Immature natural killer cell (primary cell): ENCODE measurements at places on chromosomes 3 and 15.

DNA sequence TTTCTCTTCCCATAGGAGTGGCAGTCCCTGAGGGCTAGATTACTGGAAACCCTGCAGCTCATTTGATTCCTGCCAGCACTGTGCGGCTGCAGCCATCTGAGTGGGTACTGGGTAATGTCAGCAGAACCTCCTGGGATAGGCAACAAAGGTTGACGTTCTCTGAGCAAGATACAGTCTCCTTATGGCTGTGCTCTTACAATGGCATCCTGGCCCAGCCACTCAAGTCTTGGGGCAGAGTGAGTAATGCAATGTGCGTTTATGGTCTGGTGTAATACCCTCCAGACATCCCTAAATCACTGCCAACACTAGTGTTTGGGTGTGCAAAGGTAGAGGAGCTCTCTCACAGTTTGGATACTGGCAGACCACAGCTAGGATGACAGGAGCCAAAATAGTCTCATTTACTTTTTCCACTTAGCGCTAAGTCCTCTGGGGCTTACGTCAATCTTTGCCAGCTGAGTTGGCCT is 775.8 kb downstream of the ZNF385D start:
- DNase-seq = no peak

GRCh38 chr3:158671821-158672214 is 630 bp downstream of the LXN start:
- DNase-seq = no peak

DNA sequence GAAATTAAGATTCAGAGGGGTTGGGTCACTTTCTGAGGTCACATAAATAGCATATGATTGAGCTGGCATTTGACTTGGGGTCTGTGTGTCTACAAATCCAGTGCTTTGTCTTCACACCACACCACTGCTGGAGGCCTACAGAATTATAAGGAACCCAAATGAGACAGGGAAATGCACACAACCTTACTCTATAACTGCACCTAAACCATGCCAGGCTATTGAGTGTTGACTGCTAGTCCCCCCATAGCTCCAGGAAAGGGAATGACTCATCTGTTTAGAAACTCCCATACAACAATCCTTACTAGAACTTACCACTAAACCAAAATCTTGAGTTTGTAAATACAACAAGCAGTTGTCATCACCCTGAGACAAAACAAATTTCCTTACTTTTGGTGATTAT is 16.9 kb upstream of the TSC22D2 start:
- no peak for DNase-seq

DNA sequence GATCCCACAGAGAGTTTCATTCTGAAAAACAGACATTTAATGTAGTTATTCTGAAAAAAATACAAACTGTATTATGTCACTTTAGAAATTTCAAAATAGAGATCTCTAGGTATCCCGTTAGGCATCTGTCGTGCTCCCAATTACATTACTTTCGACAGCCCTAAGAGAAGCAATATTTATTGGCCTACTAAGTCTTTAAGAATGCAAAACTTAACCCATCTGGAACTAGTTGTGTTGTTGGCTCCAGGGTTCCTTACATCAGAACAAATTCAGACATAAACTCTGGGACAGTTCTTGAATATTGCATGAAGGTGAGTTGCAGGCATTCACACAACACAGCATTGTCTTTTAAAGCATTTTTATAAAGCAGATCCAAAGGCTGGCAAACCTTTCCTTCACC is 498.4 kb downstream of the FHIT start:
- no peak for DNase-seq

GRCh38 chr15:87135109-87135508 is 1055.4 kb downstream of the AGBL1 start:
- DNase-seq = no peak

- DNase-seq = no peak
Observed at GRCh38 chr3:12232785-12233300, 56.0 kb upstream of the PPARG start.

GRCh38 chr3:187740421-187741399 is 4.6 kb downstream of the BCL6 start:
- peak; percentile 67 for DNase-seq

- no peak for DNase-seq
Observed at GRCh38 chr3:36058404-36059030, 321.8 kb upstream of the STAC start.

DNA sequence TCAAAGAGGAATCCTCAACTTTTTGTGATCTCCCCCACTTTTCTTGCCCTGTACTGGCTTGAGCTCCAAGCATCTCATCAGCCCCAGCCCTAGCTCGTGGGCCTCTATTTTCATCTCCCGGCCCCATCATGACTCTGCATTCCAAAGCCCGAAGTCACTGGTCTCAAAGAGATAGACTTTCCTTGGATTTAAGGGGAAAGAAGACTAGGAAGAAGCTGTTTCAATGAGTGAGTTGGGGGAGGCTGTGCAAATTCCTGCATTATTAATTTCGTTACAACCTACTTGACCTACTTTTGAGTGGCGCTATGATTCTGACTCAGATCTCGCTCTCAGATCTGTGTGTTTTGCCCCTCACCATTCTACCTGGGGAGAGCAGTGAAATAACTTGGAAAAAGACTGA is 266.6 kb upstream of the TBL1XR1 start:
- no peak for DNase-seq

DNA sequence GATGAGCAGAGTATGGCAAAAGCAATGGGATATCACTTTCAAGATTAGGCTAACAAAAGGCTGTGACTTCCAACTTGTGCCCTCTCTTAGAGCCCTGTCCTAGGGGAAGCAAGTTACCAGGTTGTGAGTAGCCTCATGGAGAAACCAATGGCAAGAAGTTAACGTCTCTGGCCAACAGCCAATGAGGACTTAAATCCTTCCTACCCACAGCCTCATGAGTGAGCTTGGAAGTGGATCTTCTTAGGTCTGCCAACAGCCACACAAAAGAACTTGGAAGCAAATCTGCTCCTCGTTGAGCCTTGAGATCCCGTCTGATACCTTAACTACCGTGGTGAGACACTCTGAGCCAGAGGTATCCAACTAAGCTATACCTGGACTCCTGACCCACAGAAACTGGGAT is 5.7 kb downstream of the NME9 start:
- no peak for DNase-seq

- no peak for DNase-seq
Observed at GRCh38 chr3:183635107-183635430, 354 bp upstream of the KLHL24 start.

- no peak for DNase-seq
Observed at GRCh38 chr3:188043891-188044290, 110.1 kb upstream of the LPP start.

DNA sequence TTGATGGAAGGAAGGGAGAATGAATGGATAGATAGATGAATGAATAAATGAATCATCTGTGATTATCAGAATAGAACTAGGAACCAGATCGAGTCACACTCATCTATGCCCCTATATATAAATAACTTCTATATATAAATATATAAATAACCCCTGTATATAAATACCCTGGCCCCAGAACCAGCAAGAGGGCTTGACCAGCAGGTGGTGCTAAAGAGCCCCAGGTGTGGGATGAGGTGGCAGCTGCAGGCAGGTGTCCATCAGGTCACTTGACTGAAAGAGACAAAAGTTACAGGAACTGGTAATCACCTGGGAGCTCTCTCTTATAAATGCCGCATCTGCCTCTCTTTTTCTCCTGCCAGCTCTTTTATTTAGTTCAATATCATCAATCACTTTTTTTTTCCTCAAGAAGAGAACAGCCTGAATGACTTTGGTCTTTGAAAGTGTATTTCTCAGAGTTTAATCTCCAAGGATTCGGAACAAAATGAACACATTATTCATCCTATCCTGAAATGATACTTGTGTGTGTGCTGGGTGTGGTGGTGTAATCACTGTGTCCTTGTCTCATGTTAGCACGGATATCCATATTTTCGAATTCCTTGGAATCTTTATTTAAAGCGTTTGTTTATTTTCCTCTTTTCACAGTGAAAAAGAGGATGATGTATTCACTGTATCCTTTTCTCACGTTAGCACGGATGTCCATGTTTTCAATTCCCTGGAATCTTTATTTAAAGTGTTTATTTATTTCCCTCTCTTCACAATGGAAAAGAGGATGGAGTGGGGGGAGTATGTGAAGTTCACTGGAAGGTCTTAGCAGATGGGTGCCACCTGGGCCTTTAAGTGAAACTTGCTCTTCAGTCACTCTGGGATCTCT is 35.4 kb upstream of the ATG7 start:
- peak; percentile 59 for DNase-seq

- no peak for DNase-seq
Observed at GRCh38 chr3:2484162-2485026, 385.7 kb downstream of the CNTN4 start.

DNA sequence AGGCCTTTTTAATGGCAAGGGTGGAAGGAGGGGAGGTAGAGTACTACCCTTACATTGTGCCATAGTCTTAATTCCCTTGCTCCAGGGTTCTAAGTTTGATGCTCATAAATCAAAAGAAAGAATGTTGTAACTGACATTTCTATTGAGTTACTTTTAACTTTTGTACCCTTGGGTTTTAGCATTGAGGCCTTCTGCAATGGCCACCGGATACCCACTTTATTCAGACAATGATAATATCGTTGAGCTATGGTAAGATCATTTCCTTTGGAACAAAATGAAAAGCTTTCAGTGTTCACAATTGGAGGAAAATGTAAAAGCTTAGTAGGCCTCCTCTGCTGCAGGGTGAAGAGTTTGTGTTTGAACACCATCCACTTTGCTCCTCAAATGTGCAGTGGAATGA is 16.8 kb downstream of the CGNL1 start:
- no peak for DNase-seq

DNA sequence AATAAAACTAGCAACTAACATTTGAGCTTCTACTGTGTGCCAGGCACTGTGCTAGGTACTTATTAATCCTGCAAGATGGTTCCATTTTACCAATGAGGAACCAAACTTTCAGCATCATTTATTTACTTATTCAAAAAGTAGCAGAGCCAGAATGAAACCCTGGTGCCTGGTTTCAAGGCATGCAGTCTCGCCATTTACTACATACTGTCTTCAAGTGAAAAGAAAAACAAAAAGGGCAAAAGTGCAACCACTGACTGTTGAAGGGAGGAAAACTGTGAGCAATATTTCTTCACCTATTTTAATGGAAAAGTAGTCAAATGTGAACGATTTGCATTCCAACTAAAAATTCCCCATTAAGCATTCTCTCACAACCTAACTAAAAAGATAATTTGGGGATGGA is 8.7 kb downstream of the DCUN1D1 start:
- DNase-seq = no peak

DNA sequence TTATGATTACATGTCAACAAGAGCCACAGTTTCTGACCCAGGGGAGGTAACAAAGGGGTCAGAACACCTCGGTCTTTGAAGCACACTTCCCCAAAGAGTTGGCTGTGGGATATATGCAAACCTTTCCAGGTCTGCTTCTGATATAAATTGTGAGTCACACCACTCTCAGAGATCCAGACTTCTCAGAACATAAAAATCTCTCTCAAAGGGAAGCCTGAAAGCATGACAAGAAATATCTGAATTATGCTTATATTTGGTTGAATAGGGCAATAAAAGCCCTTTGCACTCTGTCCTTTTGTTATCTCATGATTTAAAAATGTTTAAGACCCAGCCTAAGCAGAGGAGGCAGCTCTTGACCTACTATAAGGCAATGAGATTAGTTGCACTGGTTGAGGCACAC is 56.8 kb downstream of the MYH15 start:
- DNase-seq = no peak

DNA sequence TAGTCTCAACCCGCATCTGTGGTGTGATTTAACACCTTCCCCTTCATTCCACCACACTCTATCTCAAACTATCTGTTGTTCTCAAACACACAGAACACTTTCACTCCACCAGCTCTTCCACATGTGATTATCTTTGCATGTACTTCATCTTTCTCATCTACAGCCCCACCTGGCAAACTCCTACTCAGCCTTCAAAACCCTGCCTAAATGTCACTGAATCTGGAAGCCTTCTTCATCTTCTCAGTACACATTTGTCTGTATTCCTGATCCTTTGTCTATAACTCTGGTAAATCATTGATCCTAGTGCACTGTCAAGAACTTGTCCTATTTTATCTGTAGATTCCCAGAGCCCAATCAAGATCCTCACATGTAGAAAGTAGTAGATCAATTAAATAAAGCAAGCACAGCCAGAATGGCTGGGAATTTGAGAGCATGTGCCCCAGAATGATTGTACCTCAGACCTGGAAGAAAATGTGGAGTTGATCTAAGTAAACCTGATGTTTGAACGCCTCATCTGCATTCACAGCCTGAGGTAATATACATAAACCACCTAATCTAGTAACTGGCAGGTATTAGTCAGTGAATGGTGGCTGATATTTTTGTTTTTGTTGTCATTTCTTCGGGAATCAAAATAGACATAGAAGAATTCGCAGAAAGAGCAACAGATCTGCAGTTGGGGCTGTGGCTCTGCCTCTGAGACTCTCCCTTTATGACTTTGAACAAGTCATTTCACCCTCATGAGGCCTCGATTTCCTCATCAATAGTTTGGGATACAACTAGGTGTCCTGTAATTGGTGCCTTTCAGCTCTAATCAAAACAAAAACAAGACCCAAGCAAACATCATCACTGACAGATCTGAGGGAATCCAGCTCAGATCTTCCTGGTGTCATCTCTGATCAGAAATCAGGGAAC is 28.0 kb upstream of the MAGEF1 start:
- DNase-seq = no peak

DNA sequence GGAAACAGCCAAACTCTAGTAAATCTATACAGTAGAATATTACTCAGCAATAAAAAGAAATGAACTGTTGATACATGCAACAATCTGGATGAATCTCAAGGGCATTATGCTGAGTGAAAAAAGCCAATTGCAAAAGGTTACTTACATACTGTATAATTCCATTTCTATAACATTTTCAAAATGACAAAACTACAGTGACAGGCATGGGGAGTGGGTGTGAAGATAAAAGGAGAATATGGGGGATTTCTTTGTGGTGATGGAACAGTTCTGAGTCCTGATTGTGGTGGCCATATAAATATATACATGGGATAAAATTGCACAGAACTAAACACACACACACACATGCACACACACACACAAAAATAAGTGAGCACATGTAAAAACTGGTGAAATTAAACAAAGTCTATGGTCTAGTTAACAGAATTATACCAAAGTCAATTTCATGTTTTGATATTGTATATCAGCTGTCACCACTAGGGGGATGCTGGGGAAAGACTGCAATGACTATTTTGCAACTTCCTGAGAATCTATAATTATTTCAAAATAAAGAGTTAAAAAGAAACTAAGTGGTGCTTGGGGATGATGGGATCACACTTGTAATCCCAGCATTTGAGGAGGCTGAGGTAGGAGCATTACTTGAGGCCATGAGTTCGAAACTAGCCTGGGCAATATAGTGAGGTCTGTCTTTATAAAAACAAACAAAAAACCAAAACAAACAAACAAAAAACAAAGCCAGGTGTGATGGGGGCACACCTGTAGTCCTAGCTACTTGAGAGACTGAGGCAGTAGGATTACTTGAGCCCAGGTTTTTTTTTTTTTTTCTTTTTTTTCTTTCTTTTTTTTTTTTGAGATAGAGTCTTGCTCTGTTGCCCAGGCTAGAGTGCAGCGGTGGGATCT is 66.0 kb downstream of the SPTSSB start:
- DNase-seq = peak; percentile 12

DNA sequence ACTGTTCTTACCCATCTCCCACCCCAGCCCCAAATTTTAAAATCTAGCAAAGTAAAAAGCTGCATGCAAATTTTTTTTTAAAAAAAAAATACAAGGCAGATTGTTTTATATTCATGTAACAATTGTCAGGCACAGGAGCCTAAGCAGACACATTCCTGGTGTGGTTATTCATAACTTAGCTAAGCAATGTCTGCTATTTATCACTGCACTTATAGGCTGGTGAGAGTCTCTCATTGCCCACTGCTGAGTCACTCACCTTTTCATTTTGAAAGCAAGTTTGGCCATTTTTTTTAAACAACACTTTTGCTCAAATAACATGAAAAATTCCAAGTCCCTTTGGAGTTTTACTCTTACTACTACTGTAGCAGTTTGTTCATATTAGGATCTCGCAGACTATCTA is 413.9 kb downstream of the RBMS3 start:
- no peak for DNase-seq
